ENCODE measurements at places on chromosomes 16 and 17.

DNA sequence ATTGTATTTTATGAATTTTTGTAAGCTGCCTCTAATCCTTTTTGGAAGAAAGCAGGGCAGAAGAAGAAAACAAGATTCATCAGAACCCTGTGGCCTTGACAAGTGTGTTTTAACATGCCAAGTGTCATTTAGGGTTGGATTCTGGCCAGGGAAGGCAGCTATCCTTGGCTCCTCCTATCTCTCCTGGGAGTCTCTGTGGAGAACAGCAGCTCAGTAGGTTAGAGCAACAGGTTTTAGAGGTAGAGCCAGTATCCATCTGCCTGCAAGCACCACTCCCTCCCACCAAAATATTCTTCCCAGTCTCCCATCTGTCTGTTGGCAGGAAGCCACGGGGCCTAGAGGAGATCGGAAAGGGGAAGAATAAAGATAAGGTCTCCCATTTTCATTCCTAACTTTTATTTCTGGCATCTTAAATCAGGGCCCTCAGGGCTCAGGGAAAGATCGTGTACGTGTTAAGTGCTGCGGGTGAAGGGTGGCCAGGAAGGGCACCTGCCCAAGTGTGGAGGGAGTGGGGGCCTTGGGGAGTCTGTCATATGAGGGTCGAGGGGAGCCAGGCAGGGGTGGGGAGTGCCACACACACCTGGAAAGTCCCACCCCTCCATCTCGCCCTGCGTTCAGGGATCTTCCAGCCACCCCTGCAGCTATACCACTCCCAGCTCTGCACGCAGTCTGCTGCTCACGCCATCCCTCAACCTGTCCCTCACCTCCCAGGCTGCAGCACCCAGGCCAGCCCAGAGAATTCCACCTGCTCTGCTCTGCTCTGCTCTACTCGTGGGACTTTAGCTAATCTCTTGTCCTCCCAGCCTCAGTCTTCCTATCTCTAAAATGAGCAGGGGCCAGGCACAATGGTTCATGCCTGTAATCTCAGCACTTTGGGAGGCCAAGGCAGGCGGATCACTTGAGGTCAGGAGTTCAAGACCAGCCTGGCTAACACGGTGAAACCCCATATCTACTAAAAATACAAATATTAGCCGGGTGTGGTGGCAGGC lies 17.1 kb upstream of the CPSF4L start:
- DNase-seq = no peak

DNA sequence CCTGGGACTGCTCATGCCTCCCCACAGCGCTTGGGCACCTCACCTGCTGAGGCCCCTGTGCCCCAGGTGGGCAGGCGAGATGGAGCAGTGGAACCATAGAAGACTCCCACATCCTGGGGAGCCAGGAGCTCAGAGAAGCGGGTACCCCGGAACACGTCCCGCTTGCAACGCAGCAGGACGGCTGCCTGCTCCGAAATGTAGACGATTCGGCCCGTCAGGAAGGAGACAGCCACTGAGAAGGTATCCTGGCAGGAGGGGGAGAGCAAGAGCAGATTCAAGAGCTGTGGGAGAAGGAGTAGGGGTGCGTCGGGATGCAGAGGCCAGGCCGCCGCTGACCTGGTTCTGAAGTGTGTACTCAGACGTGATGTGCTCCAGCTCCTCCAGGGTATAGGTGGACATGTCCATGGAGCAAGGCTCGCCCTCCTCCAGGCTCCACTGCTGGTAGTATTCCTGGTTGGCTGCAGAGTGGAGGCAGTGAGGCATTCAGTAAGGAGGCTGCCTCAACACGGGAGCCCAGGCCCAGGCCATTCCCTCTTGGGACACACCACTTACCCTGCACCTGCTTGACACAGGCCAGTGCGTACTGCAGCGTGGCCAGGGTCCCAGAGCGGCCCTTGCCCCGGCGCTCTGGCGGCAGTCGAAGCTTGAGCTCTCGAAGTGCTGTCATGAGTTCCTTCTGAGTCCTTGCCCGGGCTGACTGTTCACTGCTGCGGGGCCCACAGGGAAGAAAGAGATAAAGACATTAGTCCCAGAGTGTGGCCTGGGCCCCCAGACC lies 2.6 kb downstream of the PER1 start:
- DNase-seq = no peak

DNA sequence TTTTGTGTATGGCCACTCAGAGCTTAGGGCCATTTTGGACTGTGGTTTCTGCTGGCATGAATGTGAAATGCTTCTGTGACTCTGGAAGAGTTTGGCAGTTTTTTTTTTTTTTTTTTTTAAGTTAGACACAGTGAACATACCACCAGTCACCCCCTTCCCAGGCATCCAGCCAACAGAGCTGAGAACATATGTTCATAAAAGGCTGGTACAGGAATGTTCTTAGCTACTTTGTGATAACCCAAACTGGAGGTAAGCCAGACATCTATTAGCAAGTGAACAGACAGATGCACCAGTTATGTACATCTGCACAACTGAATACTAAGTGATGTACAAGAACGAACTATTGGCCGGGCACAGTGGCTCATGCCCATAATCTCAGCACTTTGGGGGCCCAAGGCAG lies 92.7 kb downstream of the ABCC1 start:
- no peak for DNase-seq

GRCh38 chr16:57563487-57563750 lies 21.0 kb downstream of the ADGRG5 start:
- no peak for DNase-seq

DNA sequence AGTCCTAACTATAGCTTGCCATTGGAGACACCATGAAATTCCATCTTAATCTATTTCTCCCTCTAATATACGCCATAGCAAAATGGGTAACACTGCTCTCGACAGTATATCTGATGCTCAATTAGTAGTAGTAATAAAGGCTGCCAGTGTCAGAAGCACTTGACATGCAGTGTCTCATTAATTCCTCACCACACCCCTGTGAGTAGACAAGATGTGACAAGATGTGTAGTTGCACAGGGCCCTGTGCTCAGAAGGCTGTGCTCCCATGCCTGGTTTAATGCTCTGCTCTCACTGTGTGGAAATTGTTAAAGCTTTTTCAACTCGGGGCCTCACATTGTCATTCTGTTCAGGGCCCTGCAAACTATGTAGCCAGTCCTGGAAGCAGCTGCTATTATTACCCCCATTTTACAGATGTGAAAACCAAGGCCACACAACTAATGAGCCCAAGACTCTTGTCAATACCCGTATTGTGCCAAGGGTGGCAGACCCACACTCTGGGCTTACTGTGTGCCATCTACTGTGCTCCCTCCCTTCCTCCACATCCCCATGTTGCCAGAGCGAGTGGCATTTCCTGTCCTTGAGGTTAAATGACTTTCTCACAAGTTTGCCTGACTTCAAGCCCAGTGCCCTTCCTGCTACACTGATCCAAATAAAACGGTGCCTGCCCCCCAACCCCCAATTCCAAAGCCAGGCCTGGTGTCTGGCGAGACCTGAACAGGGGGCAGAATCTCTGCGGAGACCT lies 287.3 kb upstream of the CCL2 start:
- DNase-seq = no peak

GRCh38 chr17:48787828-48788227 lies 29.2 kb downstream of the TTLL6 start:
- DNase-seq = no peak

GRCh38 chr17:39562976-39563375 lies 44.7 kb downstream of the NEUROD2 start:
- DNase-seq = no peak

- peak; percentile 85 for DNase-seq
Measured at GRCh38 chr16:31354394-31355291, at the start of gene ITGAX. Gene ITGAX, plus strand, starts transcription at chr16:31355176. Its CDS starts 79 bp downstream, at chr16:31355255.

GRCh38 chr17:58236394-58236793 lies 2.0 kb upstream of the LPO start:
- DNase-seq = no peak

- no peak for DNase-seq
Measured at GRCh38 chr17:17545984-17546383, 45.5 kb downstream of the PEMT start.

All from CD4-positive, alpha-beta T cell treated with Interferon gamma for 1 hour (primary cell).